Stimulated activated CD8-positive, alpha-beta memory T cell treated with anti-CD3 and anti-CD28 coated beads, Interleukin-12 subunit alpha, Interleukin-12 subunit beta, amount 100 ng/mL, for 4 hours (primary cell): ENCODE measurements at places on chromosomes 7 and 10.

- DNase-seq = no peak
These were observed 427.1 kb downstream of the GPAM start for GRCh38 chr10:111756217-111757061.

DNA sequence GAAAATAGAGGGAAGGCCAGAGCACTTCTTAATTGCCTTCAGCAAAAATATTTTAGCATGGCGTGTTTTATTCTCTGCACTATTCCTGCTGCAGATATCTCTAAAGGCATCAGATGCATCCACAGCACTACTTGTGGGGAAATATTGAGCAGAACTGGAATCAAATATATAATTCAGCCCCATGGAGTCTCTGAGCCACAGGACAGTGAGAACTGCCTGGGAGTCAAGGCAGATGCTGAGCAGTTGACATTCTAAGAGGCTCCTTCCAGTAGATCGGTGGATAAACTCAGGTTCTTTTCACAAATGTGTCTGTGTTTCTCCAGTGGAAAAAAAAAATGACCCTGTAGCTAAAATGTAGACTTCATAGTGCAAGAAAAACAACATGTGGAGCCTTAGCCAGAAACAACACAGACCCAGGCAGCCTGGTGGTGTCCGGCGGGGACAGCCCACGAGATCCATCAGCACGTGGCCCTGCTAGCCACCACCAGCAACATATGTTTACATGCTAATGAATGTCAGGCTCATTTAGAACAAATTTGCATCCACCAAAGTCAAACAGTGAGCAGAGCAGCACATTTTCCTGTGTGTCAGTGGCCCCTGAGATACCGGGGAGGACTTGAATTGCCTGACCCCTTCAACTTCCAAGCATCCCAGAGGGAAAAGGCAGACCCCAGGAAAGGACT, 123.3 kb upstream of the PFKP start:
- DNase-seq = no peak

DNA sequence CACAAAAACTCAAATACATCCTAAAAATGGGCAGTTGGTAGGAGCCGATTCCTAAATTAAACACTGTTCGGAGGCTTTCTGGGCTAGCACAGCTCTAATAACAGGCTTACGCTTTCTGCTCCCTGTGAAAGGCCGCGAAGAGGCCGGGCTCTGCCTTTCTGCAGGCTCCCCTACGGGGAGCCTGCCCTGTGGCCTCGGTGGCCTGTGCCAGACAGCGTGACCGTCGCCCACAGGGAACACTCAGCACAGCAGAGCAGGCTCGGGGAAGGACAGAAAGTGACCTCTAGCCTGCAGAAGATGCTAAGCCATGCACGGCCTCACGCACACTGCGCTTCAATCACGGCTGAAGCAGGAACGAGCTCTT, 64.2 kb downstream of the DIP2C start:
- no peak for DNase-seq

DNA sequence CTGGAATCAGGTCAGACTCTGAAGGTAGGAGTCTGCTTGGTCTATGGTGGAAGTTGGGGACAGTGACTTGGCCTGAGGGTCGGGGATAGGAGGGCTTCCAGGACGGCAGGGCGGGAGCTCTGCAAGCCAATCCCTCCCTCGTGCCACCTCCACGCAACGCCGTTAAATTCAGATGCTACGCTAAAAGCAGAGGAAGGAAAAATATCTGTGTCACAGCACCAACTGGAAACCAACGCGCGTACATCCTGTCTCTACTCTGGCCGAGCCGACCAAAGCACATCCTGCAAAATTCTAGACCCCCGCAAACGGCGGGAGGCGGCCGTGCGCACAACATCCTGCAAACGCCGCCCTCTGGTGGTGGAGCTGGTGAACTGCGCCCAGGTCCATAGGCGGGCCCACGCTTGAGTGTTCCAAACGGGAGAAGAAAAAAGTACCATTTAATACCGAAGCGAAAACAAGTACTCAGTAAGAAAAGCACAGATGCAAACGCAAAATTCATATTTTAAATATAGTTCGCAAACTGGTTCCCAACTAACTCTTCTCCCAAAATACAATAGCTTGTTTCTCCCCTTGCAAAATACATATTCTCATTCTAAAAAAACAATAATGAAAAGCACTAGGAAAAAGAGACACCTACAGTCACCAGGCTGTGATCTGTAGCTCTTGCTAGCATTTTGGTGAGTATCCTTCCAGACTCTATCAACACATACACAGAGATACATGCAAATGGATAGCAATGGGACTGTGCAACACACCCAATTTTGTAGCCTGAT, 45.7 kb upstream of the HSPA12A start:
- peak; percentile 52 for DNase-seq

GRCh38 chr7:47902013-47902412, 46.3 kb downstream of the PKD1L1 start:
- DNase-seq = no peak

DNA sequence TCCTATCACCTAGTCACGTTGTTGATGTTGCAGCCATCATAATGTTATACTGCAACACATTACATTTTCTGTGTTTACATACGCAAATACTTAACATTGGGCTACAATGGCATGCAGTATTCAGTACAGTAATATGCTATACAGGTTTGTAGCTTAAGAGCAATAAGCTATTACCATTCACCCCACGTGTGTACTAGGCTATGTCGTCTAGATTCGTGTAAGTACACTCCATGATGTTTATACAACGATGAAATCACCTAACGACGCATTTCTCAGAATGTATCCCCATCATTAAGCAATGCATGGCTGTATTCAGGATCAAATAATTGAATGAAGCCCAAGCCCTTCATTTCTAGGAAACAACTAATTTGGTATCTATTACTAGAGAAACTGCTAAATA, 43.4 kb upstream of the C1GALT1 start:
- no peak for DNase-seq

GRCh38 chr10:100364735-100365391, 17.8 kb downstream of the SCD start:
- no peak for DNase-seq

- no peak for DNase-seq
These were observed 286.5 kb downstream of the GLRX3 start for GRCh38 chr10:130422366-130423324.

DNA sequence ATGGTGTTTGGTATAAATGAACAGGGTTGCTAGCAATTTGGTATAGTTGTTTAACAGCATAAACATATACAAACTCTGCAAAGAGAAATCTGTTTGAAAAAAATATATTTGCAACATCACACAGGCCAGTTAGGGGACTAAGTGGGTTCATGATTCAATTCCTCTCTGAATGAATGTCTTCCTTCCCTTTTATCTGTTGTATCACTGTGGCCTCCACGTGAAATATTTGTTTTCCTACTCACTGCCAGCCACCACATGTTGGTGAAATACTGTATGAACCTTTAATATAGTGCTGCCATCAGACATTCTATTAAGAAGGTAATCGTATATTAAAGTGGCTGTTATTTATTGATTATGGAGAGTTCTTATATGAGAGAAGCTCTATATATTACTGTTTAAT, 157.0 kb downstream of the ARID5B start:
- no peak for DNase-seq

GRCh38 chr10:118804262-118804773, 49.5 kb upstream of the CACUL1 start:
- DNase-seq = no peak

- DNase-seq = no peak
These were observed 2.4 kb downstream of the UROS start for GRCh38 chr10:125820701-125821100.

- no peak for DNase-seq
These were observed 28.2 kb downstream of the MINDY4 start for GRCh38 chr7:30799206-30799975.

- no peak for DNase-seq
These were observed 315.3 kb downstream of the HPSE2 start for GRCh38 chr10:98920360-98920759.

DNA sequence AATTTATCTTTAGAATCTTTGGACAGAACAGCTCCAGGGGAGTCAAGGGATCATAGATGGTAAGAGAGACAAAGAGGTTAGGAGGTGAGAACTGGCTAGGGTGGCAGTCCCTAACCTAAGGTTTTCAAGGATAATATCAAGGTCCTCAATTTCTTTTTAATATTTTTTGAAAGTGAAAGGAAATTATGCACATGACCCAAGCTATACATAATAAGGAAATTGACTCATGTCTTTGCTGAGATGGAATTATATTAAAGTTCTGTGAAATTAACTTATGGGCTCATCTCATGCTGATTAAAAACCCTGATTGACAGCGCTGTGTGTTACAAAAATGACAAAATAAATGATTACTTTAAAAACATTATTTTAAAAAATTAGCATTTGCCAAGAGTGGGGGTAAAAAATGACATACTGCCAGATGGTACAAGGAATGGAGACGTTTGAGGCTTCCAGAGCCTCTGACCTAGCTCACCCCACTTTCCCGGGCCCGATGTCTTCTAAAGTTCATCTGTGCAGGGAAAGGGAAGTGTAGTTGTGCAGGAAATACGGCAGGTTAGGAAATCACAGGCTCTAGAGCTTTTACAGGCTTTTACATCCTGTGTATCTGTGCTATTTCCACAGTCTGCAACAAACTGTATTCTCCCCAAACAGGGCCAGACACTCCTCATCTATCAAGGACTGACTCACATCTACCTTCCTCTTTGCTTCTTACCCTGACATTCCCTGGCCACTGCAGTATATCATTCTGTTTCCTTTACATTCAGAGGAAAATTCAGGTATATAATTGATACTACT, 185.6 kb upstream of the PRSS58 start:
- DNase-seq = no peak

DNA sequence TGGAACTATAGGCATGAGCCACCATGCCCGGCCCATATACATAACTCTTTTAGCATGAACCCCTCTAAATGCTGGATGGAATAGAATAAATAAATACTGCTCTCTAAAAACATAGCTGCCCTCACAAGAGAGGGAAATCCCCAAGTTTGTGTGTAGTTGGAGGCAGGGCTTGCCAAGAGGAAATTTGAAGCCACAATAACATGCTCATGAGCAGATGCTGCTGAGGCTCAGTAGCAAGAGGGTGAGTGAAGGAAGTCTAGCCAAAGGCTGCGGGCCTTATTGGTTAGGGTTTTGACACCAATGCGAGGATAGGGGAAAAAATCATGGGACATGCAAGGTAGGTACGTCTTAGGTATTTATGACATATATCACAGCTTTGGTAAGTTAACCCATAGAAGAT, 17.3 kb downstream of the TPK1 start:
- DNase-seq = no peak
